ENCODE measurements at places on chromosomes 16 and 17.

- DNase-seq, result no peak
Observed at GRCh38 chr17:42655528-42655927, 3.6 kb upstream of the TUBG2 start.

DNA sequence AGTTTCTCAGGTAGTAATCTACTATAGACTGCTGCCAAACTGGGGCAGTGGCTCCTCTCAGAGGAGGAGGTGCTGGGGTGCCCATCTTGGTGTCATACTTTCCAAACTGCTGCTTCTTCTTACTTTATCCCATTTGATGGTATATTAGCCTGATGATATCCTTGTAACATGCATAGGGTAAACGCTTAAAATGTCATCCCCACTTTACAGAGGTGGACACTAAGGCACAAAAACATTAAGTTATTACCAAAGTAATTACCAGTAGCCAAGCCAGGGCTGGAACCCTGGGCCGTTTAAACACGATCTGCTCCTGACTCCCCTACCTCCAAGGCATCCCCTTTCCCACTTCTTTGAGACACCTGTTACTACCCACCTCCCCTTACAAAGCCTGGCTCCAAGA lies 37.8 kb upstream of the CSNK2A2 start:
- DNase-seq, result no peak

- DNase-seq, result no peak
Observed at GRCh38 chr17:64498308-64499203, 1.7 kb upstream of the POLG2 start.

DNA sequence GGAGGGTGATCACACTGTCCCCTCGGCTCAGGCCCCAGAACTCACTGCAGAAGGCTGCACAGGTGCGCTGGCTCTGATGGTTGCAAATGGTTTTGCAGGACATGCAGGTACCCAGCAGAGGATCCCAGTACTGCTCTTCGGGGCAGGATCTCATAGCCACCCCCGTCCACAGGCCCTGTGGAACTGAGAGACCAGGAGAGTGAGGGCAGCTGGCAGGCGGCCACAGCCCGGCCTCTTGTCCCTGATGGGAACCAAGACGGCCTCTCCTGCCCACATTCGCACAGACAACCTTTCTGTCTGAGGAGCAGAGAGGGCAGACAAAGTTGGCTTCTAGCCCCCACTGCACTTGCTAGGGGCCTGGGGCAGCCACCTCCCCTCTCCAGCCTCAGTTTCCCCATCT lies 19.5 kb downstream of the TNFRSF13B start:
- no peak for DNase-seq

- DNase-seq, result no peak
Observed at GRCh38 chr17:68425979-68426378, 31.3 kb downstream of the WIPI1 start.
